Ammon's horn (tissue), 1 donor: ENCODE measurements at places on chromosomes 5 and 9.
A peak's percentile ranks its signal among the peaks of the same experiment; 100 is the strongest.

DNA sequence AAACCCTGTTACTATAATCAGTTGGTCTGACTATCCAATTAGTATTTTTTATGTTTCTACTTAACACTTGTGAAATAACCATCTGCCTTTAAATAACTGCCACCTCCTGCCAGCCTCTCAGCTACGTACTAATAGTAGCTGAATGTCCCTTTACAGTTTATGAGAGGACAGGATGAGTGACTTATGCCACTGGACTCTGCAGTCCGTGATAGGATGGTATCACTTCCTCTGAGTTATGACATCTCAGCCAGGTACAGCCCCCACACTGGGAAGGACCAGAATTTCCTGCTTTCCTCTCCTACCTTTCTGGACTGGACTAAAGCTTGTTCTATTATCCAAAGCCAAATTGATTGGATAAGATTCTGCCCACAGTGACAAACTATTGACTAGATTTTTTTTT lies 102.9 kb downstream of the ZFAND5 start:
- DNase-seq: no peak

DNA sequence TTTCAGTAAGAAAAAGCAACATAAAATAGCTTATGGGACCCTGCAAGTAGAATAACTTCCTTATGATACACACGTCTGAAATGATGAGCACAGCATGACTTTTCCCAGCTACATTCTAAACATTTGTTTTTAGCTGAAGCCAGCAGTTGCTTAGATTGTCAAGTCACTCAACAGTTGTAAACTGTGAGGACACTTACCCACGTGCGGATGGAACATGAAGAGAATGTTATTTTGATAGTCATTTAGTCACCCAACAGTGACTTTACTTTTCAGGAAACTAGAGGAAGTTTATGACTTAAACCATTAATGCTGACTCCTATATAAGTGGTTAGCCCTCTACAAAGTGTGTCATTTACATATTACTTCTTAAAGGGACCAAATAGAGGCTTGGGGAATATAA lies 3.0 kb downstream of the HACD4 start:
- peak; percentile 14 for DNase-seq

GRCh38 chr9:132506977-132507669 lies 75.3 kb upstream of the BARHL1 start:
- DNase-seq: no peak

- DNase-seq: no peak
These were observed 44.3 kb upstream of the F2RL2 start for GRCh38 chr5:76667495-76667894.

- DNase-seq: no peak
These were observed 36.2 kb upstream of the OR2S2 start for GRCh38 chr9:35993976-35994720.

DNA sequence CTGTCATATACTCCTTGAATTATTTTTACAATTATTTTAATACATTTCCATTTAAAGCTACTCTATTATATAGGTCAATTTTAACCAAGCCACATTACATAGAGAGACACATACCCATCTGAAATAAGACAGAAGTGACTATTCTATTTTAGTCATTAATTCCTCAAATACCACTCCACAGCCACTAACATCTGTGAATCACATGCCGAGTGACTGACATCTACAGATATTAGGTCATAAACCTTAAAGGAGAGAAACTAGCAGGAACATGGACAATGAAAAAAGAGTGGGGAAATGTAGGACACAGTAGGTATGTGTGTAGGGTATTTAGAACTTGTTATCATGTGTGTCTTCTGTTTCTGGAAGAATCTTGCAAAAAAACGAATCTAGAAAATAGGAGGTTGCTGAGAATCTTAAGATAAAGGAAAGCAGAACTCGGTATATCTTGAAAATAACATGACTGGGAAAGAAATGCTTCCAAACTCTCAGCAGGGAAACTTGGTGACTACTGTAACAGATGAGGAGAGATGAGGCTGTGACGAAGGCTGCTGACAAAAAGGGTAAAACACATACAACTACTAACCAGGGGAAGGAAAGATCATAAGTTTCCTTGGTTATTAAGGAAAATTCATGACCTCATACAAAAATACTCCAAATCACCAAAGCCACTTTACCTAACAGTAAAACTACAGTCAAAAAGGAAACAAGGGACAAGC lies 84.6 kb downstream of the PLPP1 start:
- no peak for DNase-seq

GRCh38 chr5:91127456-91128081 lies 255.5 kb downstream of the ARRDC3 start:
- no peak for DNase-seq

- no peak for DNase-seq
These were observed 240.4 kb upstream of the RAI14 start for GRCh38 chr5:34415559-34416198.

DNA sequence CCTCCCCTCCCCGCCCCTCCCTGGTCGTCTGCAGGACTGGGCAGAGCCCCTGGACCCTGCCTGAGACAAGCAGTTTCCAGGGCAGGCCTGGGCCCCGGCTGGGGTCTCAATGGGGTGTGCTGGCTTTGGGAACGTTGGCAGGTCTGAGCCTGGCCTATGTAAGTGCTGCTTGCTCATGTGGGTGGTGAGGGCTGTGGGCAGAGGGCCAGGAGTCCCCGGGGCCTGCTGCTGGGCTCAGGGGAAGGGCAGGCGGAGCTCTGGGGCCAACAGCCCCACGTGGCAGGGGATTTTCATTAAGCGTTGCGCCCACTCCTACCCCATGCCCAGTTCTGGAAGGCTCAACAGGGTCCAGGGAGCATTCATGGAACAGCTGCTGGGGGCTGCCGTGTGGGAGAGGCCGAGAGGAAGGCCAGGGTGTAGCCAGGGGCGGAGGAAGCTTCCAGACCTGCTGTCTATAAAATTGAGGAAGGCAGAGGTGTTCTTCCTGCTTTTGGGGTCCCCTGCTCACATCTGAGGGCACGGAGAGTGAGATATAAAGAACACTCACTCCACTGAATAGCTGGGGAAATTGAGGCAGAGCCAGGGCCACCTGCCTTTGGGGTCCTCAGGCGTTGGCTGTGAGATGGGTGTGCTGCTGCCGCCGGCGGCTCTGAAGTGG lies 32.5 kb downstream of the RXRA start:
- peak; percentile 40 for DNase-seq

DNA sequence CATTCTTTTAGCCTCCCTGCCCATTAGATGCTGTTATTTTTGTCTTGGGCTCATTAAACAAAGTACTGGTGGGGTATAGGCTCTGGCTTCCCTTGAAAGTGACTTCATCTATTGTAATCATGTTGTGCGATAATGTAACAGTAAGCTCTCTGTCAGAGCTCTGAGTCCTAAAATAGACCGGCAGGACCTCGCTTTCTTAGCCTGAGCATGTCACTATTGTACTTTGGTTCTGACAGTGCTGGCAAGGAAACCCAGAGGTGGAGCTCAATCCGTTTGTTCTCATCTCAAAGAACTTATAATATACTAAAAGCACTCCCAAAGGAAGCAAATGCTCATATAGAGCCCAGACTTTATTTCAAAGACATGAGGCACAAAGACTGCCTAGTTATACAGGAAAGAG lies 339.1 kb upstream of the CCNH start:
- peak; percentile 73 for DNase-seq

DNA sequence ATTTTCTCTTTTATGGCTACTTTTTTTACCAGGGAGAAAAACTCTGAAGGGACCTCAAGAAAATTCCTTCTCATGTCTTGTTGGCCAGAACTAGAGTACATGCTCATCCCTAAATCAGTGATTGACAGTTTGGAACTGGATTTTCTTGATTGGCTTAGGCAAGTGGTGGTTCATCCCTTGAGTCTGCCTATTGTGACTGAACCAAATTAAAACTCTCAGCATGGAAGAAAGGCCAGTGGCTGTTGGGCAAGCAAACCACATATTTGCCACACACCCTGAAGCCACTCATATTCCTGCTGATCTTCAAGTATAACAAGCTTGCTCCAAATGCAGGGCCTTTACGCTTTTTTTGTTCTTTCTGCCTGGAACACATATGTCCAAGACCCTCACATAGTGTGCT lies 7.2 kb upstream of the HOMER1 start:
- no peak for DNase-seq

DNA sequence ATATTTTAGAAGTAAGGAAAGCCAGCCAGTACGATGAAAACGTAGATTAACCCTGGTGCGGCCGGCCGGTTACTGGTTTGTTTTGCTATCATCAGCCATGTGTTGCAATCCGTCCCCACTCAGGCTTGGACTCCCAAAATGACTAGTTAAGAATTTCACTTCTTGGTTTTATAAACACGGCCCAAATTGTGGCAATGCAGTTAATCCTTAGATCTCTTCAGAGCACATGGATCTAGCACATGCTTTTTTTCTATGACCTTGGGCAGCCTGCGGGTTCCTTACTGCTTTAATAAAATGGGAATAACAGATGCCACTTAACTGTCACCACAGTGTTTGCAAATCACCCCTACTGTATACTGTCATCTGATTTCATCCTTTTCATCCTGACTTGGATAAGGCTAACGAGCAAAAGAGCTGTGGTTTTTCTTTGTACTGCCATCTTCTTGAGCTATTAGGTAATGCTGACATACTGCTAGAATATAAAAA lies 1.5 kb downstream of the NDFIP1 start:
- DNase-seq: peak; percentile 49

GRCh38 chr5:132406144-132406783 lies 36.8 kb downstream of the SLC22A5 start:
- DNase-seq: peak; percentile 79

DNA sequence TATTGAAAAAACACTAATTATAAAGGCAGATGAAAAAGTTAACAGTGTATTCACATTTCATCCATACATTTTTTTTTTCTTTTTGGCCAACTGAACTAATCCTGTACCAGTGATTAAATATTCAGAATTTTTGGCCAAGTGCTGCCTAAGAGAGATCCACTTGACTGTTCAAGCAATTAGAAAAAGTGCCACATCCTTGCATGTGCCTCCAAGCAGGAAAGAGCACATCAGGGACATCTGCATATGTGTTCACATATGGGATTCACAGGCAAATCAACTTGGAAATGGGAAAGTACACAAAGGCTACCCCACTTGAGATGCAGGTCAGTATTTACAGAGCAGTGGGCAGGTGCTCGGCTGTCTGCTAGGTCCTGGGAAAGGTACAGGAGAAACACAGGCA lies 163.3 kb upstream of the LHFPL2 start:
- DNase-seq: no peak

GRCh38 chr9:115278326-115279035 lies 160.5 kb upstream of the TNC start:
- DNase-seq: no peak

GRCh38 chr9:92196909-92197308 lies 81.7 kb upstream of the SPTLC1 start:
- no peak for DNase-seq

GRCh38 chr5:180950291-180950949 lies 38.2 kb upstream of the BTNL3 start:
- no peak for DNase-seq

- DNase-seq: no peak
These were observed 19.5 kb upstream of the IRF1 start for GRCh38 chr5:132510076-132510475.

DNA sequence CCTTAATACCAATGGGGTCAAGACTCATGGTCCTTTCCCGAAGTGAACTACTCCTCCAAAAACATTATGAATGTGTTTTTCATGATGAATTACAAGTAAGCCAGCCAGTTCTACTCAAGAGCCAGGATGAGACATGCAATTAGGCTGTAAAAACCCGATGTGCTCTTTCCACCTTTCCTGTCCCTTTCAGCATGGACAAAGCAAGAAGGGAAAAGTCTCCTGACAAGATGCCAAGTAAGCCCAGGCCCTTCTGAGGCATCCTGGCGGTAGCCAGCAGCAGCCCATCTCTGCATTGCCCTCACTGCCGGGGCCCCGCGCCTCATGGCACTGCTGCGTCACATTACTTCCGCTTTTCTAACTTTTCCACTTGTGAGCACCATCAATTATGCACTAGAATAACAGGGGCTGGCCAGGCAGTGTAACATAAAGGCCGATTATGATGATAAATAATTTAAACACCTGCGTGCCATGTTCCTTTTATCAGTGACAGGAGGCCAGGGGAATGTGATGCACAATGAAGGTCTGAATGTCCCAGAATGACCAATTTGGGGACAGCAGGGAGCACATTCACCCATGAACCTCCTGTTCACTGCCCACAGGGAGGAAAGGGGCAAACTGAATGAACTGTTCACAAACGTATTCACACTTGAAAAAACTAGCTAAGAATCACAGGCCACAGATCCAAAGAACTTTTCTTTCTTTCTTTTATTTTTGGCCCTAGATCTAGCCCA lies 37.4 kb downstream of the EFNA5 start:
- DNase-seq: no peak

- DNase-seq: no peak
These were observed 38.0 kb downstream of the VCAN start for GRCh38 chr5:83509540-83509939.

DNA sequence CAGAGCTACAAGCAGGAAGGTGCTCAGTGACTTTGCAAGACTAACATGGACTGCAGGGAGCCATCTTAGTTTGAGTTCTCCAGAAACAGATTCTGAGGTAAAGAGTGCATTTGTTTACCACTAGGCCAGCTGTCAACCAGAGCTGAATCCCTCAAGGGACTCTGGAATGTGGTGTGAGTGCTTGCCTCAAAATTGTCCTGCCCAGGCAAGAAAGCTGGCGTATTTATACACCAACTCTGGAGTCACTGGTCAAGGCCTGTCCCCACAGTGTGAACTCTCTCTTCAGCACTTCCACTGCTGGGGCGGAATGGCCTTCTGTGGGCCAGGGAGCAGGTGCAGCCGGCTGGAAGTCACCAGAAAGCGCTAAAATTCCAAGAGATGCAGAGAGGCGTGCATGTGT lies 139.2 kb upstream of the TBCA start:
- DNase-seq: no peak

GRCh38 chr5:95925378-95925744 lies 36.3 kb downstream of the ELL2 start:
- no peak for DNase-seq

GRCh38 chr5:94693043-94693822 lies 74.8 kb downstream of the SLF1 start:
- peak; percentile 53 for DNase-seq

GRCh38 chr9:126207256-126207655 lies 119.4 kb upstream of the MVB12B start:
- no peak for DNase-seq

GRCh38 chr9:80435591-80435990 lies 863.8 kb downstream of the TLE4 start:
- no peak for DNase-seq

GRCh38 chr5:151562019-151562707 lies 29.0 kb downstream of the FAT2 start:
- no peak for DNase-seq

DNA sequence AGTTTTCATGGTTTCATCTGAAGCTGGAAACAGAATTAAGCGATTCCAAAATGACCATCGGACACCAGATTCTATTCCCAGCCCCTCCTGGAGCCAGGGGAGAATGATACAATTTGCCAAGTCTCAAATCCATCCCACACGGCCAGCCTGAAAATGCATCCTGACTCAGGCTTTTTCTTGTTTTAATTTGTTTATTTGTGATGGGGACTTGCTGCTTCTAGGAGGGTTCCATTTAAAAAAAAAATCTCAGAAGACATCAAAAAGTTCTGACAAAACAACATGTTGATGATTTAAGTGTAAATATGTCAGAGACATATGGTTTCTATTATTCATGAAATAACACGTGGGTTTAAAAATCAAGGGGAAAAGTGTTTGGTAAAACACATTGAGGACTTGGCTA lies 173.2 kb downstream of the GAS1 start:
- DNase-seq: no peak
